NCI-H1092 (cell line): ENCODE measurements at places on chromosomes 2 and 18.

DNA sequence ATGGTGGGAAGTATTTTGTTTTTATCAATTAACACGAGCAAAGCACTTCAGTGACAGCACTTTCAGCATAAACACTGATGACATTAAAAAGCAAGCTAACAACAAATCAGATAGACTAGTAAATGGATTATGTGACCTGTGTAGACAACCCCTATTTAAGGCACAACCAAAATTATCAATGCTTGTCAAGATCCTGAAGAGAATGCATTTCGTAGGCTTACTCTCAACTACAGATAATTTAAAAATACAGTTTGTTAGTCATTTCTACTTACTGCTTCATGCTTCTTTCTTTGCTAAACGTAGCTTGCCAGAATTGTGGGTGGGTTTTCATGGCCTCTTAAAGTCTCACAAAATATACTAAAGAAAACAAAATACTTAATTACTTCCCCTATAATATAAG is 3.4 kb downstream of the CSRNP3 start:
- DNase-seq: no peak

- no peak for DNase-seq
Observed at GRCh38 chr2:42853549-42854206, 61.3 kb upstream of the HAAO start.

- DNase-seq: no peak
Observed at GRCh38 chr2:6970976-6971480, 53.8 kb downstream of the RNF144A start.

DNA sequence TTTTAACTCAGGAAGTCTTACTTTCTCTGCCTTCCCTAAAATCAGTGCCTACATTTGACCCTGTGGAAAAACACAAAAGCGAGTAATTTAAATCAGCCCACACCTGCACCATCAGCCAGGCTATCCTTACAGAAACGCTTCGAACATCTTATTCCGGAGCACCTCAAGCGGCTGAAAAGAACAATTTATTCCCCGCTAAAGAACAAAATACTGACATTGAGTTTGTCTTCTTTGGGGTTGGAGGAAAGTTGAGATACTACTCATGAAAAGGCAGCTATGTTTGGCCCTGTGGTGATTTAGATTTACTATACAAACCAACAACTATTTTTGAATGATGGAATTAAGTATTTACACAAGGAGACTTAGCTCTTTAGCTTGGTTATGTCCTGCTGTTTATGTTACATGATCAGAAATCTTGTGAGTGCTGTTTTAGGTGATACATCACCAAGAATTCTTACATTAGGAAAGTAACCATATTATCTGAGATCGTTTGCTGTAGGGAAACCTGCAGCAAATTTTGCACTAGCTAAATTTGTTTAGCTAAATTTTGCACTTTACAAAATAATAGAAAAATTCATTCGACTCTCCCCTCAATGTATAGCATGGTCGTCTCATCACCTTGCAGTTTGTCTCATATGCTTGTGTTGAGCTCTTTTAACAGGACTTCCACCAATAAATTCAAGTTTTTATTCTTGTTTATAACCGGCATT is 158.8 kb upstream of the SIX2 start:
- no peak for DNase-seq

DNA sequence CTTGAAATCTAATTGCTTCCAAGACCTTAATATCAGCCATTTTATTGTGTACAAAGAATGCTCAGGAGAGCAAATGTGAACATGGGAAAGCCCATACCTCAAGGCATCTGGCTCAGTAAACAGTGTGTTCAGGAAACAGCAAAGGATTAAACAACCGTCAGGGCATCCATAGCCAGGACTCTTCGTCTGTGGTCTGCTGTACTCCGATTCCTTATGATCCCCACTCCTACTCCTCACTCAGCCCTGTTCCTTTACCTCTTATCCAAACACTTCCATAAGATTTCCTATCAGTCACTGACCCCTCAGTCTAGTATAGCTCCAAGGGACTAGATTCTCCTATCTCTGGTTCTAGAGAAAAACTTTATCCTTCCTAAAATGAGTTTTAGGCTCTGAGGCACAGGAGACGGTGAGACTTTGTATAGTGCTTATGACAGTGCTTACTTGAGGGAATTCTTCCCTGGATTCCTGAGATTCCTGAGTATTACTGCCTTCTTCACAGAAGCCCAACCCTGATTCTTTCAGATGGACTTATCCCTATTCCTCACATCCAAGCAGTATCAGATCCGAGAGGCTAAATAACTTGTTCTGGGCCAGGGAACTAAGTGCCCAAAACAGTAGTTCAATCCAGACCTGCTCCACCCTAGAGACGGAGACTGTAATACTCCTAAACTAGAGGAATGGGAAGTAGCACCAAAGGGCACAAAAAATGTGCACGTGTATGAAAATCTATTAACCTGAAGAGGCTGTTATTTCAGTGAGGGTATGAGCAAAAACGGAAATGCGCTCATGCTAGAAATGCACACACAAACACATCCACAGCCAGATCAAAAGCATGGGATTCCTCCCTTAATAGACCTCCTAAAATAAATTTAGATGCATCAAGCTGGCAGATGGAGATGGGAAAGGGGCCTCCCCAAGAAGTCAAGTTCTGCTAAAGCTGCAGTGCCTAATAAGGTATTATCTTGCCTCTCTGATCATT is 42.1 kb upstream of the SIGLEC15 start:
- no peak for DNase-seq

GRCh38 chr2:215498431-215498830 is 62.6 kb upstream of the FN1 start:
- no peak for DNase-seq

GRCh38 chr2:179428649-179429048 is 164.0 kb upstream of the SESTD1 start:
- DNase-seq: no peak

DNA sequence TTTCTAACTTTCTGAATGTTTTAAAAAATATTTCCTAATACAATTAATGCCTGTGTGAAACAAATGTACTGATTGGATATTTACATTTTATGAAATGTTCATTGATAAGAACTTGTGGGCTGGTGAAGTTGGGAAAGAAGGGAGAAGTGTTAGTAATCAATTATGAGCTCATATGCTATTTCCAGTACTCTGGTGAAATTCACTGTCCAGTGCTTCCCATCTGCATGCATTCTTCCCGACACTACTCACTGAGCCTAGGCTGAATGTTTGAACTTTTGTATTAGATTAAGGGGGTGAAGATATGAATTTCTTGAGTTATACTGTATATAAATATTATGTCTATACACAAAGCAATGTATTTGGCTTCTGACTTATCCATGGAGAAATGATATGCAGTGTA is 36.0 kb downstream of the SKA1 start:
- DNase-seq: no peak

DNA sequence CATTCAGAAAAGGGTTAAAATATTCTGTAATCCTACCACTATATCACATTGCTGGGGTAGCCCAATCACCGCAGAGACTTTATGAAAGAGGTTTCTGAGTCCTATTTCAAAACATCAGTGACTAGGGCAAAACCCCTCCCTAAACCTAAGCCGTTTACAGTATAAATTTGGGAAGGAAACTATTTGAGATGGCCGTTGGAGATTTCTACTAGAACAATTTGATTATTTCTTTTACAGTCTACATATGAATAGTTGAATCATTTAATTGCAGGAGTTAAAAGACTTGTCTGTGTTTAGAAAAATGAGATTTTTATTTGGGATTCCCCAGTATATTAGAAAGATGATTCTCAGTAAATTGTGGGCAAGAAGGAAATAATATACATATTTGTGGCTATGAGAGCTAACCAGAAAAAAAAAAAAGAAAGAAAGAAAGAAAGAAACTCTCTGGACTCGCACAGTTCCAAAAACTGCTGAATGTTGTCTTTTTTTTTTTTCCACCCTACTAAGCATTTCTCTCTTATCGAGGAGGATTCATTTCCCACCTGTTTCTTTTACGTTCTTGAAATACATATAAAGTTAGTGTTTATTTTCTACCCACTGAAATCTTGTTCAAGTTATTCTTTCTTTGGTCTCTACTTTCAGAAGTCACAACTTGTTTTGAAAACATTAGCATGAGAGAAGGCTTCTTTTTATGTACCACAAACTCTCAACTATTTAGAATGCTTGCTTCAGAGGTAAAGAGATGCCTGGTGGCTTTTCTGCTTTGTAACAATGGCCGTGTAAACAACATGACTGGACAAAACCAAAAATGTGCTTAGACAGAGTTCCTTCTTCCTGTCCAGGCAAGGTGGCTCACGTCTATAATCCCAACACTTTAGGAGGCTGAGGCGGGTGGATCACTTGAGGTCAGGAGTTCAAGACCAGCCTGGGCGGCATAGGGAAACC is 65.9 kb downstream of the BCL2 start:
- DNase-seq: no peak
